Progenitor cell of endocrine pancreas (in vitro differentiated cells): ENCODE measurements at places on chromosomes 13 and 19. TPM values are rescaled to one million over a fixed set of nuclear protein-coding genes. Genes with fewer than 3 reads are reported as not detected.

- no peak for DNase-seq
- no peaks in the 10 kb centered on the region for H3K36me3 ChIP-seq
- H3K4me3 ChIP-seq = no peak overlapping the region
- H3K27ac ChIP-seq = no peak overlapping the region
- no peaks in the 10 kb centered on the region for H3K27me3 ChIP-seq
- H3K4me1 ChIP-seq = no peaks in the 10 kb centered on the region
These were observed 1443.1 kb downstream of the PCDH9 start for GRCh38 chr13:65787082-65787481.

DNA sequence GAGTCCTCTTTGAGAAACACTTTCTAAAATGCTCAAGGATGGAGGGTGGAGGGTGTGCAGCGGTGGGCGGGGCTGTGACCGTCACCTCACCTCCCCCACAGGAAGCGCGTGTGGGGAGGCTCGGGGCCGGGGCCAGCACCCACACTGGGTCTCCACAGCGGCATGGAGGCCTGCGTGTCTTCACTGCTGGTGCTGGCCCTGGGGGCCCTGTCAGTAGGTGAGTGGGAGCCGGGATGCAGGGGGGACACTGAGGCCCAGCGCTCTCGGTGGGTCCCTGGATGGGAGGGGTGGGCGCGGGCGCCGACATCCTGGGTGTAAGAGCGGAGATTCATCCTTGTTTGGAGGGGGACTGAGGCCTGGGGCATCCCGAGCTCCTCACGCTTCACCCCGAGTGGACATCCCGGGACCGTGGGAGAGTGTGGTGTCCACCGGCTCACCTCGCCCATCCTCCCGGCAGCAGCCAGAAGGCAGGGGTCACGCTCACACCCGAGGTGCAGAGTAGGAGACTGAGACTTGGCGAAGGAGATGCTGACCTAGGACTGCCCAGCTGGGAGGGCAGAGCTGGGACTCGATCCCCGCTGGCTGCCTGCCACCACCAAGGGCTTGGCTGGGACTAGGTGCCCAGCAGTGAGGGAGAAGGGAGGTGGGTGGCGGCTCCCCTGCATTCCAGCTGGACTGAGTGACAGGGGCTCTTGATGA, at the start of gene GZMM:
TSS of gene GZMM (plus strand) at position 144 of the 699 bp plus-strand sequence. CDS start at position 163, 19 bp downstream.
- no peaks in the 10 kb centered on the region for H3K36me3 ChIP-seq
- no peaks in the 10 kb centered on the region for H3K4me1 ChIP-seq
- H3K4me3 ChIP-seq = no peak within 1 kb of the TSS
- DNase-seq = no peak
- H3K27ac ChIP-seq = no peak within 1 kb of the TSS

- DNase-seq = no peak
- no peaks in the 10 kb centered on the region for H3K4me1 ChIP-seq
- peaks cover 17% of the 10 kb centered on the region for H3K27me3 ChIP-seq
These were observed 2.3 kb downstream of the ADGRE2 start for GRCh38 chr19:14775869-14776586.

- H3K27ac ChIP-seq = peak overlapping the region; percentile 2
- peaks cover 50% of the 10 kb centered on the region for H3K36me3 ChIP-seq
- H3K4me1 ChIP-seq = no peaks in the 10 kb centered on the region
- no peaks in the 10 kb centered on the region for H3K27me3 ChIP-seq
- no peak overlapping the region for H3K4me3 ChIP-seq
- DNase-seq = no peak
These were observed 16.2 kb downstream of the ARGLU1 start for GRCh38 chr13:106551751-106552150.

GRCh38 chr13:113636266-113636963, 21.6 kb downstream of the ATP4B start:
- no peak overlapping the region for H3K27ac ChIP-seq
- H3K27me3 ChIP-seq = no peaks in the 10 kb centered on the region
- DNase-seq = no peak
- no peaks in the 10 kb centered on the region for H3K4me1 ChIP-seq

GRCh38 chr19:29805031-29805965, 6.5 kb upstream of the CCNE1 start:
- H3K4me3 ChIP-seq = no peak overlapping the region
- no peak for DNase-seq
- H3K27me3 ChIP-seq = no peaks in the 10 kb centered on the region
- no peaks in the 10 kb centered on the region for H3K36me3 ChIP-seq
- peak overlapping the region; percentile 26 for H3K27ac ChIP-seq

GRCh38 chr13:45299194-45299593, 41.8 kb downstream of the TPT1 start:
- peaks cover 6% of the 10 kb centered on the region for H3K4me1 ChIP-seq
- no peak overlapping the region for H3K27ac ChIP-seq
- no peak overlapping the region for H3K4me3 ChIP-seq
- no peaks in the 10 kb centered on the region for H3K36me3 ChIP-seq

GRCh38 chr19:34990578-34991192, 9.4 kb upstream of the GRAMD1A start:
- DNase-seq = no peak
- H3K27ac ChIP-seq = no peak overlapping the region
- H3K27me3 ChIP-seq = no peaks in the 10 kb centered on the region
- H3K4me1 ChIP-seq = no peaks in the 10 kb centered on the region
- H3K36me3 ChIP-seq = no peaks in the 10 kb centered on the region

DNA sequence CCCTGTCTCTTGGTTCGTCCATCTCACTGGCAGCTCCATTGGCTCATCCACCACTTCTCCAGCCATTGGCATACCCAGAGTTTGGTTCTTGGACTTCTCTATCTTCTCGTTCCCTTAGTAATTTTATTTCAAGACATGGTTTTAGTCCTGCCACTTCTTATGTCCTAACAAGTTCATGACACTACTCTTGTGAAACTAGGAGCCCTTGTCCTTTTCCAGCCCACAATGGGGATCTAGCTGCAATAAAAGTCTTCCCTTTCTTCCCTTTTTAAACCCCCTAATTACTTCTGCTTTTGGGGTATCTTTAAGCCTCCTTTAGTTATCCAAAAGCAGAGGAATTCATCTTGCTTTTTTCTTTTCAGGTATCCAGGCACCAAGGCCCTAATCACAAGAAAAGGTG, 2.9 kb upstream of the RCBTB2 start:
- no peaks in the 10 kb centered on the region for H3K27me3 ChIP-seq
- H3K4me1 ChIP-seq = peaks cover 11% of the 10 kb centered on the region
- H3K27ac ChIP-seq = no peak overlapping the region
- H3K36me3 ChIP-seq = no peaks in the 10 kb centered on the region

GRCh38 chr13:36533806-36534205, 101.5 kb downstream of the CCNA1 start:
- no peaks in the 10 kb centered on the region for H3K36me3 ChIP-seq
- DNase-seq = no peak
- H3K4me1 ChIP-seq = peaks cover 11% of the 10 kb centered on the region
- H3K27me3 ChIP-seq = peaks cover 25% of the 10 kb centered on the region

DNA sequence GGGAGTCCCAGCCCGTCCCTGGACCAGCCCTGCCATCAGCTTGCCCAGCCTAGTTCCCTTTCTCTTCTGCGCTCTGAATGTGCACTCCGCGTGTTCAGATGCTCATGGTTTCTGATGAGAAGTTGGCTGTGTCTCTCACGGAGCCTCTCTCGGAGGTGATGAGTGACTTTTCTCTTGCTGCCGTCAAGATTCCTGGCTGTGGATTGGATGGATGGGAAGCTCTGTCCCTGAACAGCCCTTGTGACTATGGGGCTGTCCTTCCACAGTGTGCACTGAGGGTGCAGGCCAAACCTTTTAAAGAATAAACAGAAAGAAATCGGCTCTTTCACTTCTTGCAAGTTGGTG, 24.4 kb downstream of the WTIP start:
- no peaks in the 10 kb centered on the region for H3K36me3 ChIP-seq

GRCh38 chr13:42355092-42355485, 83.1 kb downstream of the AKAP11 start:
- no peaks in the 10 kb centered on the region for H3K4me1 ChIP-seq

DNA sequence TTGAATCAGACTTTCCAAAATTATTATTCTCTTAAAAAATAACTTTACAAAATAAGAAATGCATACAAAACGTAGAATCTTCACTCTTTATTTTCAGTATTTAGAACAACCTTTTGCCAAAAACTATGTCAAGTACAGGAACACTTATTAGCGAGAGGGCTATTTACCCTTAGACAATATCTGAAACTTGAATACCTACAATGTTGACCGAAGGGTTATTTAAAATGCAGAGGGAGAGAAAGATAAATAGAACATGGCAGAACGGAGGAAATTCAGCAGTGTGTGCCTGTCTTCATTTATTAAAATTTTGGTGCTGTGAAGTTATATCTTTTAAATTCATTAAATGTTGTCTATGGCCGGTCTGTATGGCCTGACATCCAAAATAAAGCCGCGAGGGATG, 198.8 kb downstream of the EFNB2 start:
- DNase-seq = no peak
- no peak overlapping the region for H3K4me3 ChIP-seq
- peaks cover 4% of the 10 kb centered on the region for H3K27me3 ChIP-seq
- no peak overlapping the region for H3K27ac ChIP-seq
- peaks cover 13% of the 10 kb centered on the region for H3K36me3 ChIP-seq

- no peaks in the 10 kb centered on the region for H3K4me1 ChIP-seq
- no peaks in the 10 kb centered on the region for H3K27me3 ChIP-seq
- no peak overlapping the region for H3K4me3 ChIP-seq
- no peaks in the 10 kb centered on the region for H3K36me3 ChIP-seq
- no peak overlapping the region for H3K27ac ChIP-seq
These were observed 2422.9 kb upstream of the PCDH20 start for GRCh38 chr13:63838366-63839110.

GRCh38 chr19:38448225-38448624, 14.7 kb downstream of the RYR1 start:
- no peak for DNase-seq
- peaks cover 29% of the 10 kb centered on the region for H3K27me3 ChIP-seq
- H3K27ac ChIP-seq = no peak overlapping the region
- H3K4me1 ChIP-seq = no peaks in the 10 kb centered on the region
- no peak overlapping the region for H3K4me3 ChIP-seq
- no peaks in the 10 kb centered on the region for H3K36me3 ChIP-seq

GRCh38 chr19:18167011-18167410, 6.6 kb upstream of the IFI30 start:
- H3K4me3 ChIP-seq = no peak overlapping the region
- H3K27ac ChIP-seq = no peak overlapping the region
- H3K27me3 ChIP-seq = no peaks in the 10 kb centered on the region
- H3K4me1 ChIP-seq = no peaks in the 10 kb centered on the region

- H3K4me1 ChIP-seq = no peaks in the 10 kb centered on the region
- DNase-seq = no peak
- H3K27ac ChIP-seq = no peak overlapping the region
- no peak overlapping the region for H3K4me3 ChIP-seq
- H3K36me3 ChIP-seq = no peaks in the 10 kb centered on the region
These were observed 214.0 kb downstream of the LHFPL6 start for GRCh38 chr13:39389013-39389412.

- H3K4me3 ChIP-seq = no peak overlapping the region
- no peak for DNase-seq
- no peak overlapping the region for H3K27ac ChIP-seq
- peaks cover 4% of the 10 kb centered on the region for H3K4me1 ChIP-seq
- no peaks in the 10 kb centered on the region for H3K27me3 ChIP-seq
- H3K36me3 ChIP-seq = no peaks in the 10 kb centered on the region
These were observed 276.4 kb downstream of the KLF5 start for GRCh38 chr13:73335210-73335609.

- no peak for DNase-seq
- H3K4me1 ChIP-seq = peaks cover 21% of the 10 kb centered on the region
- peak within 1 kb of the TSS; percentile 97 for H3K4me3 ChIP-seq
- no peaks in the 10 kb centered on the region for H3K27me3 ChIP-seq
These were observed at the start of gene ZNF865 for GRCh38 chr19:55605637-55606470. Gene ZNF865 (plus strand): TSS chr19:55605647. CDS start chr19:55613619, 7,972 bp downstream.

DNA sequence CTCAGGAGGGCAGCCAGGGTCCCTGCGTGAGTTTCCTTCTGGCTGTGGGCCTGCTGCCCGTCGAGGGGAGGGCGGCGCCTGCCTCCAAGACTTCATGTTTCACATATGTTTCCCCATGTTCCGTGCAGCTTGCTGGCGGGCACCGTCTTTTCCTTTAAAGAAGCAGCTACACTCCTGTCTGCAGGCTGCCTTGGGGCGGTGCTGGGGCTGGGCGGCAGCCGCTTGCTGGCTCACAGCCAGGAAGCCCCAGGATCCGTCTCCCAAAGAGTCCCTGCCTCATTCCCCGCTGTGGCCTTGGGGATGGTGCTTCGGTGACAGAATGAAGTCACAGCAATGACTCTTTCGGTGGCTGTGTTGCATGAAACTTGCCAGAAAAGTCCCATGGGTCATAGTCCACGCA, 24.9 kb downstream of the PIAS4 start:
- H3K27me3 ChIP-seq = no peaks in the 10 kb centered on the region
- DNase-seq = no peak
- H3K4me3 ChIP-seq = no peak overlapping the region
- no peaks in the 10 kb centered on the region for H3K4me1 ChIP-seq

- peak; percentile 55 for DNase-seq
- H3K4me1 ChIP-seq = peaks cover 45% of the 10 kb centered on the region
- peak within 1 kb of the TSS; percentile 56 for H3K27ac ChIP-seq
- H3K36me3 ChIP-seq = no peaks in the 10 kb centered on the region
- peak within 1 kb of the TSS; percentile 82 for H3K4me3 ChIP-seq
- peaks cover 41% of the 10 kb centered on the region for H3K27me3 ChIP-seq
These were observed at the start of gene TSHZ3 for GRCh38 chr19:31349160-31349881. Gene TSHZ3 (minus strand): TSS chr19:31349436. CDS start chr19:31349219, 217 bp downstream.

DNA sequence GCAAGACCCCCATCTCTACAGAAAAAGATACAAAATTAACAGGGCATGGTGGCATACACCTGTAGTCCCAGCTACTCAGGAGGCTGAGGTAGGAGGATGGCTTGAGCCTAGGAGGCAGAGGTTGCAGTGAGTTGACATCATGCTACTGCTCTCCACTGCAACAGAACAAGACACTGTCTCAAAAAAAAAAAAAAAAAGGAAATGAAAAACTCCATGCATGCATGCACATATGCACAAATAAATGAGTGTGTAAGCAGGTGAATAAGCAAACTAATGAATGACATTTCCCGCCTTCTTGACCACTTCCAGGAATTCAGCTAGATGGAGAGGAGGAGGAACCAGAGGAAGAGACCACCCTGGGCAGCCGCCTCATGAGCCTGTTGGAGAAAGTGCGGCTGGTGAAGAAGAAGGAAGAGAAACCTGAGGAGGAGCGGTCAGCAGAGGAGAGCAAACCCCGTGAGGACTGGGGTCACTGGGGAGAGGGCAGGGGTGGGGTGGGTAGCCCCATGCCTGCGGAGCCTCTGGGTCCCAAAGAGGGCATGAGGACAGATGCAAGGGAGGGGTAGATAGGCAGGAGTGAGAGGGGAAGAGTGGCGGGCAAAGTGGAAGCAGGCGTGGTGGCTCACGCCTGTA, 58.8 kb downstream of the RYR1 start:
- no peaks in the 10 kb centered on the region for H3K36me3 ChIP-seq
- H3K4me3 ChIP-seq = peak overlapping the region; percentile 19
- H3K4me1 ChIP-seq = no peaks in the 10 kb centered on the region
- H3K27ac ChIP-seq = no peak overlapping the region
- DNase-seq = no peak

- H3K27ac ChIP-seq = no peak overlapping the region
- no peak overlapping the region for H3K4me3 ChIP-seq
- no peak for DNase-seq
- H3K36me3 ChIP-seq = no peaks in the 10 kb centered on the region
- H3K27me3 ChIP-seq = no peaks in the 10 kb centered on the region
These were observed 56.1 kb downstream of the KL start for GRCh38 chr13:33072282-33072681.

ZNF43 gene
- total RNA-seq = 77.2 and 84.2 TPM in 2 replicates

CRYL1 gene
- total RNA-seq = 10.9 and 11.7 TPM in 2 replicates

MBD3L2 gene
- total RNA-seq = not detected in 2 replicates

CEACAM3 gene
- not detected in 2 replicates for total RNA-seq

GPC5 gene
- total RNA-seq = 0.16 and 0.57 TPM in 2 replicates

LGALS4 gene
- 2.7 and 3.7 TPM in 2 replicates for total RNA-seq

TNNI3 gene
- total RNA-seq = 5.5 and 6.0 TPM in 2 replicates

MLLT1 gene
- 93.6 and 106 TPM in 2 replicates for total RNA-seq

C19orf85 gene
- total RNA-seq = not detected in 2 replicates

ZNF284 gene
- total RNA-seq = 5.7 and 5.9 TPM in 2 replicates

AP2S1 gene
- 96.9 and 103 TPM in 2 replicates for total RNA-seq
